ENCODE measurements at places on chromosomes 13 and 19. TPM values are rescaled to one million over a fixed set of nuclear protein-coding genes. Genes with fewer than 3 reads are reported as not detected.

DNA sequence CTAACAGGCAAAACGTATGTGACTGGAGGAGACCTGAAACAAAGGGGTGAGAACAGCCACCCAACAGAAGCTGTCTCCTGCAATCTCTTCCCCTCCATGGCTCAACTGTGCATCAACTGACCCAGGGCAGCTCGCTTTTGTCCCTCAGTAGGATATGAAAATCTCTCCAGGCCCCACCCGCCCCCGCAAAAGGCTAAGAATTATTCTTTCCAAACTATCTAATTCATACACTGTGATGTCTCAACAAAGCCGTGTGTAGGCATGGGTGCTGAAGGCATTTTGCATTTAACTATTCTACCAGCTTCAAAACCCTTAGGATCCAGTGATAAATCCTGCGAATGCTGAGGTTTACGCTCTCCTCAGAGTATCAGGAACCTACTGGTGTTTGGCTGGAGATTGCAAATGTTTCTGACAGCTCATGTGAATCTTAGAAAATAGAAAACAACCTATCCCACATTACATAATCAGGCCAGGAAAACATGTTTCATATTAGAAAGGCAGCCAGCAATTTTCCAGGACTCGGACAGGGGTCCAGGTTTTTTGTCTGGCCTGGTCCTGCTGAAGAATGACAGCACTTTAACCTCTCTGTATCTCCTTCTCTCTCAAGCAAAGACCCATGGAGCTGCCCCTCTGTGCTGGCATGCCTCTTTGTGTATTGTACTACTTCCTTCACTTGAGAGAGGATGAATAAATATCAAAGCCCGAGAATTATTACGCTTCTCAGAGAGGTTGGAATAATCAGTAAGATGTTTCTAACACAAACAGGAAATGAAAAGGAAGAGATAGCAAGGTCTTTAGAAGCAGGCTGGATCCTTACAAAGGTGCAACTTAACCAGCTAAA is 17.3 kb downstream of the DHRS12 start:
- H3K27me3 ChIP-seq: no peaks in the 10 kb centered on the region
- no peak overlapping the region for H3K27ac ChIP-seq
- DNase-seq: no peak
- no peak overlapping the region for H3K4me3 ChIP-seq
- no peaks in the 10 kb centered on the region for H3K36me3 ChIP-seq

The MED25 gene
- 52.4 TPM for total RNA-seq

- H3K27ac ChIP-seq: no peak overlapping the region
- H3K27me3 ChIP-seq: no peaks in the 10 kb centered on the region
- H3K36me3 ChIP-seq: no peaks in the 10 kb centered on the region
- H3K4me1 ChIP-seq: no peaks in the 10 kb centered on the region
- no peak for DNase-seq
Measured at GRCh38 chr13:48160606-48161278, 65.8 kb upstream of the MED4 start.

- no peak for DNase-seq
- no peaks in the 10 kb centered on the region for H3K4me1 ChIP-seq
- no peaks in the 10 kb centered on the region for H3K27me3 ChIP-seq
- H3K4me3 ChIP-seq: no peak overlapping the region
- no peak overlapping the region for H3K27ac ChIP-seq
- no peaks in the 10 kb centered on the region for H3K36me3 ChIP-seq
Measured at GRCh38 chr19:18648973-18649315, 12.1 kb downstream of the KLHL26 start.

The C19orf67 gene
- total RNA-seq: 0.28 TPM

- no peaks in the 10 kb centered on the region for H3K27me3 ChIP-seq
- no peak overlapping the region for H3K4me3 ChIP-seq
- DNase-seq: no peak
- H3K4me1 ChIP-seq: no peaks in the 10 kb centered on the region
- H3K27ac ChIP-seq: no peak overlapping the region
- no peaks in the 10 kb centered on the region for H3K36me3 ChIP-seq
Measured at GRCh38 chr13:52933099-52933498, 84.7 kb upstream of the PCDH8 start.

GRCh38 chr19:2690856-2691255 is 11.6 kb downstream of the GNG7 start:
- no peak overlapping the region for H3K4me3 ChIP-seq
- H3K27me3 ChIP-seq: no peaks in the 10 kb centered on the region
- no peak overlapping the region for H3K27ac ChIP-seq

GRCh38 chr13:51297556-51297955 is 41.9 kb upstream of the SERPINE3 start:
- H3K27ac ChIP-seq: no peak overlapping the region
- H3K27me3 ChIP-seq: no peaks in the 10 kb centered on the region
- DNase-seq: no peak
- H3K4me3 ChIP-seq: no peak overlapping the region
- no peaks in the 10 kb centered on the region for H3K36me3 ChIP-seq

The LTBP4 gene
- 75.4 TPM for total RNA-seq

GRCh38 chr13:80572923-80573316 is 232.0 kb upstream of the SPRY2 start:
- no peak overlapping the region for H3K4me3 ChIP-seq
- no peaks in the 10 kb centered on the region for H3K4me1 ChIP-seq
- H3K27ac ChIP-seq: no peak overlapping the region
- H3K27me3 ChIP-seq: no peaks in the 10 kb centered on the region
- no peaks in the 10 kb centered on the region for H3K36me3 ChIP-seq

DNA sequence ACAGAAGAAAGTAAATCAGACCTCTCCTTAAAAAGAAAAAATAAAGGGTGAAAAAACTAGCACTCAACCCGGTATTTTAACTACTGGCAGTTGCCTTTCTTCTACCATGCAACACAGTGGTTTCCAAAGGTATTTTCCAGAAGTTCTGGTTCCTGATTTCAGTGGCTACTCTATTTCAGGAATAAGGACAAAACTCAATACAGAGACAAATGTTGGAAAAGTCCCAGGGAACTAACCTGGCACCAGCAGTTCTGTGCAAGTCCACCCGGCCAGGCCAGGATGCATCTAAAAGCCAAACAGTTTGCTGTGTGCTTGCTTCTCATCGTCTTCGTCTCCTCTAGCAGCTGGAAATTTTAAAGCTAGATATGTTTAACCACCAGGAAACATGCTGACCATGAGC is 52.5 kb downstream of the FOXO1 start:
- no peaks in the 10 kb centered on the region for H3K36me3 ChIP-seq
- no peak for DNase-seq
- no peak overlapping the region for H3K27ac ChIP-seq
- no peak overlapping the region for H3K4me3 ChIP-seq

GRCh38 chr13:114031631-114032030 is 57.8 kb upstream of the C13orf46 start:
- no peak overlapping the region for H3K27ac ChIP-seq
- H3K36me3 ChIP-seq: peaks cover 5% of the 10 kb centered on the region
- no peaks in the 10 kb centered on the region for H3K27me3 ChIP-seq
- DNase-seq: no peak
- no peak overlapping the region for H3K4me3 ChIP-seq

GRCh38 chr13:49097374-49097773 is 121.7 kb downstream of the FNDC3A start:
- H3K27ac ChIP-seq: no peak overlapping the region
- DNase-seq: no peak
- H3K4me3 ChIP-seq: no peak overlapping the region
- no peaks in the 10 kb centered on the region for H3K27me3 ChIP-seq
- H3K36me3 ChIP-seq: no peaks in the 10 kb centered on the region

DNA sequence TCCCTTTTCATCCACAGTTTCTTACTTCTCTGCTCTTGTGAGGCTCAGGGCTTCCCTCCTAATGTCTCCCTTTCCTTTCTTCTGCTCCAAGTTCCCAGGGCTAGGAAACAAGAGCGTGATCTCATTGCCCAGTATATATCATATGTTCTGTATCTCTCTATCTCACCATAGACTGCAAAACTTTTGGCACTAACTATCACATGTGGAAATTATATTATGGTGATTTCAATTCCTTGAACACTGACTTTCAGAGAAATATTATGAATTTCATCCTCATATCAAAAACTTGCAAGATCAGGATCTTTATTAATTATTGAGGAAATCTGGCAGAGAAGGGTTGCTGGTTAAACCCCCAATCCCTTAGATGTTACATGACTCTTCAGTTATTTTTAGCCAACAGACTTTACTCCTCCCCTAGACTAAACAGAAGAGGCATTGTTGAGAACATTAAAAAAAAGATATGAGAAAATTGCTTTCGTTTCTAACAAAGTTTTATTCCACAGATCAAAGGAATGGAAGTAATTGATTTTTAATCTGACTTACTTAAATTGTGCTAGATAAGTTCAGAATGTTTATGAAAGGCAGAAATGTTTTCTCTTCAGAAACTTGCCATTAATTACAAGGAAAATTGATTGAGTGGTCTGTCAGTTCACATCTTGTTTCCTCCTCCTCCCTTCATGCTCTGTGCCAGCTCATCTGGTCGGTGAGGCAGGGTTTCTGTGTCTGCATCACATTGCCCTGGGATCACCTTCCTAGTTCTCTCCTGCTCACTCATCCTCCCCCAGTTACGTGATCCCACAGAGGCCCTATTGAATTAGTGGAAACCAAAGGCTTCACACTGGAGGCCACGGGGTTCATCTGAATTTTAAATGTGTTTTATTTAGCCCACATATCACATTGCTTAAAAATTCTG is 378.5 kb downstream of the LMO7 start:
- H3K4me3 ChIP-seq: no peak overlapping the region
- H3K27ac ChIP-seq: no peak overlapping the region
- H3K4me1 ChIP-seq: no peaks in the 10 kb centered on the region
- no peaks in the 10 kb centered on the region for H3K36me3 ChIP-seq
- no peaks in the 10 kb centered on the region for H3K27me3 ChIP-seq

DNA sequence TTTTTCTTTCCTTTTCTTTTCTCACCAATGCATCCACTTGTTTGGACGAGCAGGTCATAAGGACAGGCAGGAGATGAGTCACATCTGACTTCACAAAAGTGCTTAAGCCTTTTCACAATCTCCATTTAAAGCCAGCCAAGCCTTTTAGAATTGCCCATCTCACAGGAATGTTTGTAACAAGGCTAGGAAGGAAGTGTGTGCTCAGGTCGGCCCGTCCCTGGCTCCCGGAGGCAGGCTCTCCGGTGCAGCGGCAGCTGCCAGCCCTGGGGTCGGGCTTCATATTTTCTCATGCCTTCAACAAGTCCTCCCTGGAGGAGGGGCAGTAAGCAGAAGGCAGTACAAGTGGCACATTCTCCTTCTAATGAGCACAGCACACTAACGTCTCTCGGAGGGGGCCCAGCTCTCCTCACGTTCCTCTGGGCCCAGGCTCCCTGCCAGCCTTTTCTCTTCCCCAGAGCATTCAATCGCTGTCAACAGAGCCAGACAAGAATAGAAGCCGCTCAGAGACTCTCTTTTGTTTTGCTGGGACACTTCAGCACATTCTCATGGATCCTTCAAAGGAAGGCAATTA is 180.5 kb downstream of the COL4A1 start:
- DNase-seq: no peak
- H3K27me3 ChIP-seq: peaks cover 10% of the 10 kb centered on the region
- no peak overlapping the region for H3K27ac ChIP-seq
- H3K4me3 ChIP-seq: no peak overlapping the region
- H3K4me1 ChIP-seq: no peaks in the 10 kb centered on the region

GRCh38 chr13:49388091-49388635 is 55.7 kb downstream of the CAB39L start:
- no peaks in the 10 kb centered on the region for H3K36me3 ChIP-seq
- no peaks in the 10 kb centered on the region for H3K27me3 ChIP-seq
- no peak for DNase-seq

DNA sequence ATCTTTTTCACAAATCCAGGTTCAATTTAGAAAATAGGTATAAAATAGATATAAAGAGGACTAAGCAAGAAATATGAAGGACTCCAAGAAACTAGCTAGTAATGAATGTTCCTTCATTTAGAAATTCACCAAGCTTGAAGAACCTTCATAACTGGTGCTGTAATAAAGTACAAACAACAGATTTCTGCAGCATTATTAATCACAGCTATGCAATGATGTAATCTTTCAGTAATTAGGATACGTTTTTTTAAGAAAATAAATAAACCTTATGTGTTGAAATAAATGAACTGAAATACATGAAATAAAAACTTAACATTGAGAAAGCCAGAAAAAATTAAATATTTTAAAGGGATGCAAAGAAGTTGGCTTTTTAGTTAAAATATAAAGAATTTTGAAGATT is 236.1 kb downstream of the RGCC start:
- DNase-seq: no peak
- no peak overlapping the region for H3K4me3 ChIP-seq
- no peaks in the 10 kb centered on the region for H3K27me3 ChIP-seq
- no peaks in the 10 kb centered on the region for H3K36me3 ChIP-seq
- H3K4me1 ChIP-seq: peaks cover 9% of the 10 kb centered on the region
- no peak overlapping the region for H3K27ac ChIP-seq

- DNase-seq: no peak
- peaks cover 10% of the 10 kb centered on the region for H3K4me1 ChIP-seq
Measured at GRCh38 chr19:823565-824121, 1.9 kb upstream of the PLPPR3 start.

GRCh38 chr13:50609011-50609410 is 234.5 kb downstream of the DLEU7 start:
- no peaks in the 10 kb centered on the region for H3K36me3 ChIP-seq
- H3K4me3 ChIP-seq: no peak overlapping the region
- no peak for DNase-seq
- no peaks in the 10 kb centered on the region for H3K4me1 ChIP-seq
- no peaks in the 10 kb centered on the region for H3K27me3 ChIP-seq
- no peak overlapping the region for H3K27ac ChIP-seq

The ZNF557 gene
- total RNA-seq: 7.6 TPM

DNA sequence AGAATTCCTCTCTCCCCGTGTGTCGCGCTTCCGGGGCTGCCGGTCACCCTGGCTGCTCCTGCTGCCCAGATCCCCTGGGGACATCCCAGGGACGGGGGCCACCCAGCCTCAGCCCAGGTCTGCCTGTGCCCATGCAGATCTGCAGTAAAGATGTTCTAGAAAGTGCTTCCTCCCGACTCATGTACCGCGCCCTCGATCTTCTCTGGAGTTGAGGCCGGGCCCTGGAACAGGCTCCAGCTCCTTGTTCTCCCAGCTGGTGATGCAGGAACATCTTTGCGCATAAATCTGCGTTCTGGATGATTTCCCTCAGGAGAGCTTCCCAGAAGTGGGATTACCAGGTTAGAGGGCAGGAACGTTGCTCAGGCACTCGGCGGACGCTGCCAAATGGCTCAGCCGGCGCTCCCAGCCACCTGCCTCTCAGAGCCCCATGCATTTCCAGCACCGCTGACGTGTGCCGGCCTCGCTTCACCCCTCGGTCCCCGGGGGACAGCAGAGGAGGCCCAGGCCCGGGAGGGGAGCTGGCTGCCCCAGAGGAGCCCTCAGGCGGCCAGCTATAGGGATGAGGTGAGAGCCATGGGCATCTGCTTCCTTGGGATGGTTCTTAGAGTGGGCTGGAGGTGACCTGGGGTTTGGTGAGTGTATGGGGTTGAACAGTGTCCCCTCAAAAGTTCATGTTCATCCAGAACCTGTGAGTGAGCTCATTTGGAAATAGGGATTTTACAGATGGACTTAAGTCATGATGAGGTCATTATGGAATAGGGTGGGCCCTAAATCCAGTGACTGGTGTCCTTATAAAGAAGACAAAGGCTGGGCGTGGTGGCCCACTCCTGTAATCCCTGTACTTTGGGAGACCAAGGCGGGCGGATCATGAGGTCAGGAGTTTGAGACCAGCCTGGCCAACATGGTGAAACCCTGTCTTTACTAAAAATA is 42.6 kb downstream of the CRTC1 start:
- no peak overlapping the region for H3K4me3 ChIP-seq
- H3K27ac ChIP-seq: no peak overlapping the region
- no peaks in the 10 kb centered on the region for H3K4me1 ChIP-seq
- H3K27me3 ChIP-seq: no peaks in the 10 kb centered on the region

GRCh38 chr13:102580552-102581169 is 16.1 kb upstream of the TPP2 start:
- no peak overlapping the region for H3K27ac ChIP-seq
- peak; percentile 53 for DNase-seq
- H3K4me1 ChIP-seq: no peaks in the 10 kb centered on the region

GRCh38 chr19:13163609-13164342 is 13.6 kb downstream of the IER2 start:
- peaks cover 53% of the 10 kb centered on the region for H3K4me1 ChIP-seq
- no peaks in the 10 kb centered on the region for H3K27me3 ChIP-seq
- no peak for DNase-seq
- no peaks in the 10 kb centered on the region for H3K36me3 ChIP-seq

Measured in Panc1 (cell line).